ENCODE measurements at places on chromosomes 4 and X.
A peak's percentile ranks its signal among the peaks of the same experiment; 100 is the strongest.

GRCh38 chrX:43882294-43882681 lies at the start of gene MAOB:
TSS of gene MAOB (minus strand) at chrX:43882450. CDS start at chrX:43882299, 151 bp downstream.
- peak; percentile 56 for DNase-seq

DNA sequence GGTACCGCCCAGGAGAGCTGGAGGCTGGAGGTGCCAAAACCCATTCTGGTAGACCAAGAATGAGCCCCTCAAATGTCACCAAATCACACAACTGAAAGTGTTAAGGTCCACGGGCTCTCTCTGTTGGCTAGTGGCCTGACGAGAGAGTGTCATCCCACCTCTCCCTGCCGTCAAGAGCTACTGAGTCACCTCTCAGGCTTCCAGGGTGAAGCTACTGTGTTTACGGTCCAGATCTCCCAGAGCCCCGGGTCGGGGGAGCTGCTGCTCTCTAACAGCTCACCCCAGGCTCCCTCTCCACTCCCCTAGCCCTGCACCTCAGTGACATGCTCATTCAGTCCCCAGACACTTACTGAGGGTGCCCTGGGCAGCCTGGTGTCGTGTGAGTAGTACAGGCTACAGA lies 59.2 kb downstream of the ADGRG2 start:
- no peak for DNase-seq

GRCh38 chr4:36208893-36209473 lies 35.3 kb downstream of the ARAP2 start:
- DNase-seq = no peak

DNA sequence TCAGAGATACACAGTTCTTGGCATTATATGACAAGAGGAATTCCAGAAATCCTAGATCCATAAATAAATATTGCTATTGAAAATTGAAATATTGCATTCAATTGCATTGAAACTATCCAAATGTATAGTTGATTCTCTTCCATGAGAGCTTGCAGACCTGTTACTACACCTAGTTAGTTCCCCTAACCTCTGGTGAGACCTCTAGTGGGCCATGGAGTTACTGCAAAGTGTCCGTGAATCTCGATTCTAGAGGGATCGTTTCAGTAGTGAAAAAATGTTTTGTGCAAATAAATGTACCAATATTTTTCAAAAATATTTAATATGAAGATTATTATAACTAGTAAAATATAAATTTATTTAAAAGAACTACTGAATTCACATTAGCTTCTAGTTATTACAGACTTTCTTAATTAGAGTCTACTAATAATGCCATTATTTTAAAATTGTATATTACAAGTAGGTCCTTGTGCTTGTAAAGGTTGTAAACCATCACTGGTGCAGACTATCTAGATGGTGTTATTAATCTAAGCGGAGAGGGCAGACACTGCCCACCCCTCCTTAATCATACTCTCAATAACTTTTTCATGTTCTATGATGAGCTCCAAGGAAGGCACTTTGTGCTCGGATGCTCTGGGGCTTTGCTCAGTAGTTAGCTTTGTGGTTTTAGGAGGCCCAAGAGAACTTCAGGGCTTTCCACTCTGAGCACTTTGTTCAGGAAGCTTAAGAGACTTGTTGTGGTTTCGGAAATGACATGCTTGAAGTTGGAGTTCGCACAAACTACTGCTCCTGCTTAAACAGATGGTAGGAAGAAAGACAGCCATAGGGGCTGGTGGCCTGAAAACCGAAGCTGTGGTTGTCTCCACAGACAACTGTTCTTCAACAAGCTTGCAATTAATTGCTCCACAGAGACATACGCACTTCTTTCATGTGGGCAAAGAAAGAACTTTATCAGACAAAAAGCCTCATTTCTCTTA lies 42.8 kb downstream of the IL21 start:
- peak; percentile 62 for DNase-seq

GRCh38 chrX:81414630-81415029 lies 212.7 kb downstream of the SH3BGRL start:
- DNase-seq = no peak

DNA sequence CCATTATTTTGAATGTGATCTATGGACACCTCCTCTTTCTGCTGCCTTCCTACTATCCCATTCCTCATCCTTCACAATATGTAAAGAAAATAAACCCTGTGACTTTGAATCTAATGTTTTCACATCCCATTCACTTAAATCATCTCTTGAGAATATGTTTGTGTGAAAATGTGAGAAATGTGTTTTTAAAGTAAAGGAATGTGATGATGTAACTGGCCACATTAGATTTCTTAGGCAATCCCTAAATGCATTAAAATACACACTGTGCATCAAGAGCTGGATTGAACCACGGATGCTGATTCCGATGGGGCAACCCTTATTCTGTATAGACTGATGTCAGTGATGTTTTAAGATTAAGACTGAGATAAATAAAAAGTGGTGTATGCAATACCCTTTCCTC lies 558.9 kb upstream of the TENM3 start:
- no peak for DNase-seq

GRCh38 chr4:183499801-183500200 lies 5.1 kb upstream of the ING2 start:
- DNase-seq = no peak

GRCh38 chr4:163587867-163588266 lies 93.4 kb downstream of the TMA16 start:
- no peak for DNase-seq

DNA sequence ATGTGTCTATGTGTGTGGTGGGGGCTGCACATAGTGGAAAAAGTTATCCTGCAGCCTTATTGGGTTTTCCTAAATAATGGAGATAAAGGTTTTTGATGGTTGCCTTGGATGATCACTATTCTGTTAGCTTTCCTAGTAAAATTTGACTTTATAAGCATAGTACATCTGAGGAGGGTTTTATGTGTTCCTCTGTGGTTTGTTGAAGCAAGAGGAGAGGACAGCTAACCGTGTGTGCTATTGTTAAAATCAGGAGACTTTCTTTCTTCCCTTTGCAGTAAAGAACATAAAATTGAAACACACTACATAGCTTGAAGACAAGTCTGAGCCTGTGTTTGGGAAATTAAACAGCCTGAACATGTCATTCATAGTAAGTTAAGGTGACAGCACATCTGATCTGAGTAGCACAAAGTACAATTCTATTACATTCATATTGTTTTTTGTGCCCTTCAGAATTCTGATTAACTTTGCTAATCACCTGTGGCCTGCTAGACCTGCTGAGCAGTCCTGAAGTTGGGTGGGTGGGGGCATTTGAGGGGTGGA lies 36.8 kb downstream of the C4orf51 start:
- no peak for DNase-seq

DNA sequence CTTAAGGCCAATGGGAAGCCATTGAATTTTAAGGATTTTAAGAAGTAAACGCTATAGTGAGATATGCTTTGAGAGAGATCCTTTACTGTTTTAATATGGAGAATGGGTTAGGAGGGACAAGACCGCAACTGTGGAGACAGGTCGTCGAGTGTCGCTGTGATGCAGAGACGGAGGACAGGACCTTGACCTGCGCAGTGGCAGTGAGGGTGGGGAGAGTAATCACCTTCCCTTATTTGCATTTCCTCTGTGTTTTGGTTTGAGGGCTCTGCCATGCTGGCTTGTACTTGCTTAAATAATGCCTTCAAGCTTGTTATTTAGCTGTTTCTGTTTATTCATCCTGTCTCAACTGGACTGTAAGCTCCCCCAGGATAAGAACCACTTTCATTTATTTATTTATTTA lies 345.0 kb downstream of the FBXW7 start:
- no peak for DNase-seq

- DNase-seq = peak; percentile 72
Observed at GRCh38 chrX:40105835-40106675, 8.3 kb upstream of the BCOR start.

- DNase-seq = no peak
Observed at GRCh38 chr4:26268246-26268645, 52.6 kb upstream of the RBPJ start.

DNA sequence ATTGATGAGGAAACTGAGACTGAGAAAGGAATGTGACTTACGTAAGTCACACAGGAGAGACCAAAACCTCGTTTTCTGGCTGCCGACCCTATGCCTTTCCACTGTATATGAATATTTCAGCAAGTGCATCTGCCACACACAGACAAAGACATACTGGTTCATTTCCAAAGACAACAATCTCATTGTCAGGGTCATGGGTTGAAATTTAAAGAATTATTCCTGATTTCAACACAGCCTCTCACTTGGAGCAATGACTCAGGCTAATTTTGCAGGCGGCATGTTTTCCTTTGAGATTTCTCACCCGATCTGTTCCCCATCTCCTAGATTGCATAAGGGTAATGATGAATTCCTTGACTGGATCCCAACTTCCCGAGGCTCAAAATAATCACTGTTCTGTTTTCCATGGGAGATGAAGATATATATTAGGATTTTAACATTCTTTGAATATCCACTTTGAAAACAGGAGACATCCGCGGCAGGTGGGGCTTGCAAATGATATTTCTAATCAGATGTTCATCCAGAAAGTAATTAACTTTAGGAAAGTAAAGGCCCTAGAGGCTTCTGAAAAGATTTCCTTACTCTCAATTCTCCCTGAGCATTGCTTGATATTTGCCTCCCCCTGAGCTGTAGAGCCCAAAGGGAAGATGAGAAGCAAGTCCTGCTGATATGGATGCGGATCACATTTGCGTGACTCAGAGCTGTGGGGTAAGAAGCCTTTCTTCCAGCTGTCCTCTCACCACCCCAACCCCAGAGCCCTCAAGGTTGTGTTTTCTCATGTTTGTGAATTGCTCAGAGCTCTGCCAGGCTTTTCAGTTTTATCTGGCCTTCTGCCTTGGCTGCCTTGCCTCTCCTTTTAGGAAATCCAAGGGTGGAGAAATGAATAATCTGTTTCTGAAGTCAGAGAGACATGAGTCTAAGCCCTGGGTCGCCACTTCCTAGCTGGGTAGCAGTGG lies 361.1 kb upstream of the BOD1L1 start:
- DNase-seq = no peak

DNA sequence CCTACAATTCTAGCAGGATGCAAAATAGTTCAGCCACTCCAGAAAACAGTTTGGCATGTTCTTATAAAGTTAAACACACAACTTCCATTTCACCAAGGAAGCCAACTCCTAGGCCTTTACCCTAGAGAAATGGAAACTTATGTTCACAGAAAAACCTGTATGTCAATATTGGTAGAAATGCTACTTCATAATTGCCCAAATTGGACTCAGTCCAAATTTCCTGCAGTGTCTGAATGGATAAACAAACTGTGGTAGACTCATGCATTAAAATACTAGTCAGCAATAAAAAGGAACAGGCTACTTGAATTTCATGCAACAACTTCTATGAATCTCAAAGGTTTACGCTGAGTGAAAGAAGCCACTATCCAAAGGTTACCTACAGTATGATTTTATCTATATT lies 1738.8 kb upstream of the IGFBP7 start:
- no peak for DNase-seq

DNA sequence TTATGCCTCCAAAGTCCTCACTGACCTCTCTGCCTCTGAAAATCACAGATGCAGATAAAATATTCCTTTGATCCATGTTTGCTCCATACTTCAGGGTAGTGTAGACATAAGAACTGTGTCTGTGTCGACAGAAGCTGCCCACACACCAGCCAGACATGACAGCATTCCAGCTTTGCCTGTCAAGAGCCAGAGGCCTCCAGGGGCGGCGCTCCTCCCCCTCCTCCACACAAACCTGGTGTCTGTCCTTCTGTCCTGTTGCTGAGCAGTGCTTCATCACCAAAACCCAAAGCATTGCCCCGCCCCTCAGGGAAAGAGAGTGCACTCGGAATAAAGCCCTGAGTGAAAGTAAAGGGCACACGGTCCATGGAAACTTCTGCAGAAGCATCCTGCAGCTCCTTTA lies 379.4 kb downstream of the FBXW7 start:
- DNase-seq = no peak

DNA sequence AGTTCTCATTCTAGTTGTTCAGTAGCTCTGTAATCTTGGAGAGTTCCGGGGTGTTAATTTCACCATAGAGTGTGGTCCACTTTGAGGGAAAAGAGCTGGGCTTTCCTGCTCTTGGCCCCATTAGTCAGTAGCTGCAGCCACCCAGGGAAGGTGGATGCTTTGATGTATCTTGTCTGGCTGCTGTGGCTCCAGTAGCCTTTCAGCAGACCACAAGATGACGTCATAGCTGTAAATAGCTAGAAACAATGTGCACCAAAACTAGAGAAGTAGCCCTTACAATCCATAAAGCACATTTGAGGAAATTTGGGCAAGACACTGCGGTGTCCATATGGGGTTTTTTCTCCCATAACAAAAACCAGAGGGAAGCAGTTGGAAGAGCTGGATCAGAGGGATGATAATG lies 32.9 kb upstream of the PRPS2 start:
- DNase-seq = no peak

DNA sequence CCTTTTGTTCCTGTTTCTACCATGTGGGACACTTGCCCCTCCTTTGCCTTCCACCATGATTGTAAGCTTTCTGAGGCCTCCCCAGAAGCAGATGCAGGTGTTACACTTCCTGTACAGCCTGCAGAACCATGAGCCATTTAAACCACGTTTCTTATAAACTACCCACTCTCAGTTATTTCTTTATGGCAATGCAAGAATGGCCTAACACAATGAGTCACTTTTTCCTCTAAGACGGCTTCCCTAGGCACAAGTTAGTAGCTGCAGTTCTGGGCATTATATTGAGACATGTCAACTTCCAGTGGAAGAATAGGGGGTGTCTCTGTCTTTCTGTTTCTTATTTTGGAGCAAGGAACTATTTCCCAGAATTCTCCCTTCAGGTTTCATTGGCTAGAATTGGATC lies 32.9 kb upstream of the DIPK2B start:
- no peak for DNase-seq

DNA sequence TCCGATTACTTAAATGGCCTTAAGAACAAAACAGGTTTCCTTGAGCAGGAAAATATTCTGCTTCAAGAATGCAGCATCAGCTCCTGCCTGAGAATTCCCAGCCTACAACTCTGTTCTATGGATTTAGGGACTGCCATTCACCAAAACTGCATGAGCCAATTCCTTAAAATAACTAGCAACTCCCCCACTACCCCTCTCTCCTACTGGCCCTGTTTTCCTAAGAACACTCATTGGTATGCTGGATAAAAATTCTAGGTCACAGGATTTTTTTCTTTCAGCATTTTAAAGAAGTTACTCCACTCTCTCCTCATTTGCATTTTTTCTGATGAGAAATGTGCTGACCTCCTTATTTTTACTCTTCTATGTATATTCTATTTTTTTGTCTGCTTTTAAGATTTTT lies 347.1 kb downstream of the IDS start:
- DNase-seq = no peak

GRCh38 chr4:71201057-71201456 lies 137.8 kb upstream of the SLC4A4 start:
- no peak for DNase-seq

GRCh38 chr4:31261632-31262031 lies 541.5 kb downstream of the PCDH7 start:
- no peak for DNase-seq

- DNase-seq = no peak
Observed at GRCh38 chr4:187390646-187391045, 604.9 kb upstream of the ZFP42 start.

DNA sequence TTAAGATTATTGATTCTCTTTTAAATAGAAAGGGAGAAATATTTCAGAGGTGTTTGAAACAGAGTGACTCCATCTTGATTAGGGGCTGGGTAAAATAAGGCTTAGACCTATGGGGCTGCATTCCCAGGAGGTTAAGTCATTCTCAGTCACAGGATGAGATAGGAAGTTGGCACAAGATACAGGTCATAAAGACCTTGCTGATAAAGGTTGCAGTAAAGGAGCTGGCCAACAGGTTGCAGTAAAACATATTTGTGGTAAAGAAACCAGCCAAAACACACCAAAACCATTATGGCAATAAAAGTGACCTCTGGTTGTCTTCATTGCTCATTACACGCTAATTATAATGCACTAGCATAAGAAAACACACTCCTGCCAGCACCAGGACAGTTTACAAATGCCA lies 165.0 kb downstream of the SPIN4 start:
- DNase-seq = no peak

GRCh38 chr4:89314291-89314690 lies 6.7 kb upstream of the GPRIN3 start:
- DNase-seq = no peak

Measured in D341Med (cell line).